ENCODE measurements at places on chromosomes 3 and 15.

- DNase-seq: no peak
Measured at GRCh38 chr3:55936549-55937052, 449.5 kb upstream of the WNT5A start.

DNA sequence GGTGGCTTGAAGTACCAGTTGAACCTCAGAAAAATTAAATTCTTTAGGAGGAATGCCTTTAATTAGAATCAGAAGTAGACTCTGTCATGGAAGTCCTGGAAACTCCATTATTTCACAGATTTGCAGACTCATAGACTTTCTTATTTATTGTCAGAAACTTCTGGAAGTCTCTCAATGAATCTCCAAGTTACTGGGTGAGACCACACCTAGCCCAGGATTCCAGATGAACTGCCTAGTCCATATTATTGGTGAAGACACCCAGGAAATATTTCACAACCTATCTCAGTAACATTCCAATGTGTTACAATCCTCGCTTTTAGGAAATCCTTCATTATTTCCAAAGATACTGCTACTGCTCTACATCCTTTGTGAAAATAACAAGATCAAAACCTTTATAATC is 6.5 kb upstream of the THBS1 start:
- DNase-seq: no peak

GRCh38 chr15:35064576-35065190 is 20.4 kb downstream of the NANOGP8 start:
- no peak for DNase-seq

- no peak for DNase-seq
Measured at GRCh38 chr3:124144035-124144814, 152.3 kb upstream of the ROPN1 start.

GRCh38 chr15:48761393-48762158 is 49.3 kb downstream of the CEP152 start:
- DNase-seq: no peak
